ENCODE measurements at places on chromosomes 1 and 21. TPM values are rescaled to one million over a fixed set of nuclear protein-coding genes. Genes with fewer than 3 reads are reported as not detected.

- DNase-seq, result no peak
These were observed 7.5 kb upstream of the GJA8 start for GRCh38 chr1:147895123-147895522.

GRCh38 chr1:159880430-159880829, 18.0 kb upstream of the VSIG8 start:
- DNase-seq, result no peak

CCDC185 gene
- total RNA-seq, result not detected

DNA sequence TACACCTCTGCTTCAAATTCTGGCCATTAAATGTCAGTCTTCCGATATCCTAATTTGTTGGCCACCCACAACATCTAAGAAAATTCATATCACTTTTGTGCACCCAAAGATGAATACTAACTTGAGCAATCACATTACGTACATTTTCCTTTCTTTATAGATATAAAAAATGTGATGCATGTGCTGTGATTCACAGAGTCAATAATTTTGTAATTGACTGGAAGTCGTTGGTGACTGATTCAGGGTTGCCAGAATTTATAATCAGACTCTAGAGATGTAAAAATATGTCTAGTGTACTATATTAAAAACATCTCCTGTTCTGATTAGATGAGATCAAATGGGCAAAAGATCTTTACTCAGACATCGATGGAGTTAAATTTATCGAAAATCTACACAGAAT, 150.0 kb upstream of the KCTD3 start:
- no peak for DNase-seq

NCAM2 gene
- total RNA-seq, result not detected

DNA sequence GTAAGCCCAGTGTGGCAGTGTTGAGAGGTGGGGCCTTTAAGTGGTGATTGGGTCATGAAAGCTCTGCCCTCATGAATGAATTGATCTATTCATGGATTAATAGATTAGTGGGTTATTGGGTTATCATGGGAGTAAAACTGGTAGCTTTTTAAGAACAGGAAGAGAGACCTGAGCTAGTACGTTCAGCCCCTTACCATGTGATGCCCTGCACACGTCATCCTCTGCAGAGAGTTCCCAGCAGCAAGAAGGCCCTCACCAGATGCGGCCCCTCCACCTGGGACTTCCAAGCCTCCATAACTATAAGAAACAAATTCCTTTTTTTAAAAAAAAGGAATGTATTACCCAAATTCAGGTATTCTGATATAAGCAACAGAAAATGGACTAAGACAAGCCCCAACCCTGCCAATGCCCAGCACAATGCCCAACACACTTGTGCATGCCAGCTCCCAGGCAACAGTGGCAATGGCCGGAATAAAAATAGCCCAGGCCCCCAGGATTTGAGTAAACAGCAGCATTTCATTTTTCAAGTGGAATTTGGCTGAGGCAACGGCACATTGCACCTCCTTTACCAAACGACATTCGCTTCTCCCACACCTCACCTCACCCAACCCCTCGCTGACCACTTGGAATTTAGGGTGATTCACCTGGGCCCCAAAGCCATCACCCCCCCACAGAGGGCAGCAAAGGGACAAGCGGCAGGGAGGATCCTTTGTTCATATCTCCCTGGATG, 215.9 kb downstream of the TOMM20 start:
- DNase-seq, result no peak

DNA sequence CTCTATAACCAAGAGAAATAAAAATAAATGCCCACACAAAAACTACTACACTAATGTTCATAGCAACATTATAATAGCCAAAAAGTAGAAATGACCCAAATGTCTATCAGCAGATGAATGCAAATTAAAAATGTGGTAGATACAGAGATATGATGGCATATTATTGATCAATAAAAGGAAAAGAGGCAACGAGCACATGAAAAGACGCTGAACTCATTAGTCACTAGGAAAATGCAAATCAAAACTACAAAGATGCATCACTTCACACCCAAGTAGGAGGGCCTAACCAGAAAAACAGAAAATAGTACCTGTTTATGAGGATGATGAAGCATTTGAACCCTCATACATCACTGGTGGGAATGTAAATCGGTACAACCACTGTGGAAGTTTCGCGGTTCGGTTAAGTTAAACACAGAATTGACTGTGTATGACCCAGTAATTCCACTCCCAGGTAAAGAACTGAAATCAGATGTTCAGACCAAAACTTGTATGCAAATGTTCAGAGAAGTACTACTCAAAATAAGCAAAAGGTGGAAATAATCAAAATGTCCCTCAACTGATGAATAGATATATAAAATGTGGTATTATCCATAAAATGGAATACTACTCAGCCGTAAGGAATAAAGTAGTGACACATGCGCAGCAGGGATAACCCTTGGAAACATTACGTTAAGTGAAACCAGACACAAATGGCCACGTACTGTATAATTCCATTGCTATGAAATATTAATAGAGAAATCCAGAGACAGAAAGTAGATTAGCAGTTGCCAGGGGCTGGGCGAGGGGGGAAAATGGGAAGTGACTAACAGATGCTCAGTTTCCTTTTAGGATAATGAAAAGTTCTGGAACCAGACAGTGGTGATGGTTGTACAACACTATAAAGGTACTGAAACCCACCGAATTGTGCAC, 3.1 kb downstream of the USP48 start:
- DNase-seq, result peak; percentile 54
